ENCODE measurements at places on chromosomes 13 and 19.

GRCh38 chr19:42594617-42595489 lies at the start of gene CEACAM8:
Gene CEACAM8, minus strand, starts transcription at chr19:42594924. Its CDS starts 96 bp downstream, at chr19:42594828.
- no peak for DNase-seq

DNA sequence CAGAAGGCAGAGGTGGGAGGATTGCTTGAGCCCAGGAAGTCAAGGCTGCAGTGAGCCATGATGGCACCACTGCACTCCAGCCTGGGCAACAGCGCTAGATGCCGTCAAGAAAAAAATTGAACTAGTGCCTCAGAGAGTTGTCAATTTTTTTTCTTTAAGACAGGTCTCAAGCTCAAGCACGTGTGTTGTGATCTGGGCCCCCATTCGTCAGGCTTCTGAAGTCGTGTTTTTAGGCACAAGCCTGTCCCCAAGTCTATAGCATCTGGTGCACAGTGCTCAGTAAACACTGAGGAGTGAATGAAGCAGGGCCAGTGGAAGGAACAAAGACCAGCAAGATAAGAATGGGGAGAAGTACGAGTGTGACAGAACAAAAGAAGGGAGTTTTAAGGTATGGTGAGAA lies 23.7 kb upstream of the LAMP1 start:
- no peak for DNase-seq

GRCh38 chr13:27027086-27027667 lies 144.4 kb downstream of the USP12 start:
- DNase-seq = no peak

- DNase-seq = no peak
Observed at GRCh38 chr19:46369817-46370216, 22.9 kb downstream of the PPP5C start.

- DNase-seq = no peak
Observed at GRCh38 chr19:54137699-54138488, at the start of gene CNOT3. Gene CNOT3, plus strand, starts transcription at chr19:54137762. Its CDS starts 5,217 bp downstream, at chr19:54142979.

- DNase-seq = no peak
Observed at GRCh38 chr13:46896341-46897137, at the start of gene HTR2A. Gene HTR2A, minus strand, starts transcription at chr13:46897053. Its CDS starts 1,147 bp downstream, at chr13:46895906.

DNA sequence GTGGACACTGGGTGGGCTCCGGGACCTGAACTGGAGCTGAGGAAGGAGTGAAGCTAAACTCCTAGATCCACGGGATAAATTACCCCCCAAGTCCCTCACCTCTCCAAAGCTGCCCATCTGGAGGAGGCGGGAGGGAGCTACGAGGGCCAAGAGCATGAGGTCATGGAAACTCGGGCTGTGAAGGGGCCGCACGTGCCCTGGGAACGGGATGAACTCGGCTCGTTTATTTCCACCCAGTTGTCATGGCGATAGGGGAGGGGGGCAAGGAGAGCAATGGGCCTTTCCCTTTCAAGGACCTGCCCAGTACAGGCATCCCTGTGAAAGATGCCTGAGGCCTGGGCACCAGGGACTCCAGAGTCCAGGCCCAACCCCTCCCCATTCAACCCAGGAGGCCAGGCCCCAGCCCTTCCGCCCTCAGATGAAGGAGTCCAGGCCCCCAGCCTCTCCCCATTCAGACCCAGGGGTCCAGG lies 3.8 kb downstream of the PPP1R12C start:
- DNase-seq = no peak

DNA sequence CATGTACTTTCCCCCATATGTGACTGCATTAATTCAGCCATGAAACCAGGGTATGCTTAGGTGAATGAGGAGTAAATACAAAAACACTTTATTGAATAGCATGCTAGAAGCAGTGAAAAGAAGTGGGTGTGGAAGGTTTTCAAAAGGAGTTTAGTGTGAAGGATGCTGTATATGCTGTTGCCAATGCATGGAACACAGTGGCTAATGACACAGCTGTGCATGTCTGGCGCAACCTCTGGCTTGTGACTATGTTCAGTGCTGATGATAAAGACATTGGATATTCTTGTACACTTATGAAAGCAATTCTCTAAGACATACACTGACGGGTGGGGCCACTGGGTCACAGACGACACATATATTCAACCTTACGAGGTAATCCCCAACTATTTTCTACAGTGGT lies 55.2 kb downstream of the SOX21 start:
- DNase-seq = no peak
